ENCODE measurements at places on chromosomes 1 and 21.

DNA sequence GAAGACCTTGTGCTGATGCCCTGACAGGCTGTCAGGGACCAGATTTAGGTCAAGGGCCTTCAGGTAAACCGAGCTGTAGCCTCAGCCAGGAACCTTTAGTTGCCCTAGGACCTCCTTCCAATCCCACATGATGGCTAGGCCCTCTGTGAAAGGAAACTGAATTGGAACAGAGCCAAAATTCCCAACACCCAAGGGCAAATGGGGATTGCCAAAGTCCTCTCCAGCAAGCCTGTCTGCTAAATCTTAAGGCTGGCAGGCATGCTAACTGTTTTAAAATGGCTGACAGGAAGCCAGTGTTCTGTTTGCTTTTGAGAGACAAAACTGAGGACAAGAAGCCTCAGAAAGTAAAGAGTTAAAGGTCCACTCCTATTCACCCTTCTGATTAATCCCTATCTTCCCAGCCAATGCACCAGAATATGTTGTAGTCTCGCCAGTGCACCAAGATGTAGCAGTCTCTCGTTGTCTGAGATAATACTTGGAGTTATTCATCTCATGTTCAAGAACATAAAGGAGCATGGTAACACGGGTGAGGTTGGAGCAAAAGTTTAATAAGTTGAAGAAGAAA lies 35.1 kb downstream of the MSTO1 start:
- no peaks in the 10 kb centered on the region for H3K4me1 ChIP-seq
- peak overlapping the region; percentile 78 for H3K27ac ChIP-seq
- H3K27me3 ChIP-seq = no peaks in the 10 kb centered on the region
- no peaks in the 10 kb centered on the region for H3K36me3 ChIP-seq
- no peak overlapping the region for H3K4me3 ChIP-seq
- DNase-seq = no peak

DNA sequence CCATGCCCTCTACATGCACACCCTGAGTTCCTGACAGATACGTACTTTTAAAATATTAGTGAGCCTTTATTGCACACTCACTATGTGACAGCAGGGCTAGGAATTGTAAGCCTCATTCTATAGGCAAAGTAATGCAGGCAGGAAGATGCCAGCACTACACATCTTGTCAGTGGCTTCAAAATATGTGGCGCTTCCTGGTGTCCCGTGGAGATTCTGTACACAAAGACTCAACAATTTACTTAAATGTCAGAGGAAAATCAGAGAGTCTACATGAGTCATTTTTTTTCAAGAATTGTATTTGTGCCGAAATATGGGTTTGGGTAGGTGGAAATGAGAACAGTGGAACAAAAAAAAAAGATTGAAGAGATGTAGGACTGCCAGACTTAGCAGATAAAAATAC lies 27.6 kb downstream of the RNASEL start:
- H3K4me3 ChIP-seq = no peak overlapping the region
- no peak overlapping the region for H3K27ac ChIP-seq
- peaks cover 2% of the 10 kb centered on the region for H3K27me3 ChIP-seq
- no peak for DNase-seq
- H3K36me3 ChIP-seq = no peaks in the 10 kb centered on the region

DNA sequence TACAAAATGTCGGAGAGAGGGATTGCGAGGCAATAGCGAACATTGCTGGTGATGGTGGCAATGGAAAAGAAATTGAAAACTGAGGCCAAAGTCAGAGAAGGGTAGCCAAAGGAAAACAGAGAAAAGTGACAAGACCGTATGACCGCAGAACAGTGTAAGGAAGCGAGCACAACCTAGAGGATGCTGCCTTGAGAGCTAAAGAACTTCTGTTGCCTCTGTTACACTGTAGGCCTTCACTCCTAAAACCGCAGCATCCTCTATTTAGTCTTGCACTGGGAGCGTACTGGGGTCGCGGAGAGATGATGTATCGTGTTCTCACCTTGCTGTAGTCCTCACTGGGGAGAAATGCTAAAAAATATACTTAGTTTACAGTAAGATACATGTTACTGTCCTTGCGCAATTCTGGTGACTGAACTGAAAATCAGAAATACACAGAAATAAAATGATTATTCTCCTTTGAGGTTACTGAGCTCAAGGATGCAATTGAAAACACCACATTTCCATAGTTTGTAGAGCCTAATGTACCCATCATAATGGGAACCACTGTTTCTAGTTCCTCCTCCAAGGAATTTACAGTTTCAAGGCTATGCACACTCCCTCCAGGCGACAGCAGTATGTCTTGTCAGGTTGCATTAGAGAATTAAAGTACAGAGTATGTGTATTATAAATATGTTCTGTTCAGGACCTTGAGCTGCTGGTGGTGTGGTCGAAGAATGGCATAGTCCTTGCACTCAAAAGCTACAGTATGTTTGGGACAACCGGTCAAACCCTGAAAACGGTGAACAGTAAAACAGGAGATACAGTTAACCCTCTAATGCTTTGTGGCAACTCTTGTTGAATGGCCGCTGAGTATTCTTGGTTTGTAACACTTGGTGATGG lies 1.3 kb downstream of the NEK7 start:
- H3K4me1 ChIP-seq = peaks cover 2% of the 10 kb centered on the region
- H3K4me3 ChIP-seq = peak overlapping the region; percentile 89
- H3K36me3 ChIP-seq = no peaks in the 10 kb centered on the region
- peak overlapping the region; percentile 89 for H3K27ac ChIP-seq
- no peak for DNase-seq

- H3K27ac ChIP-seq = peak overlapping the region; percentile 1
- H3K4me3 ChIP-seq = no peak overlapping the region
- no peaks in the 10 kb centered on the region for H3K36me3 ChIP-seq
- H3K27me3 ChIP-seq = no peaks in the 10 kb centered on the region
- H3K4me1 ChIP-seq = no peaks in the 10 kb centered on the region
- DNase-seq = no peak
These were observed 141.5 kb upstream of the ERG start for GRCh38 chr21:38639571-38640354.

- DNase-seq = no peak
- H3K4me1 ChIP-seq = no peaks in the 10 kb centered on the region
- no peak overlapping the region for H3K4me3 ChIP-seq
- H3K27ac ChIP-seq = no peak overlapping the region
- H3K36me3 ChIP-seq = no peaks in the 10 kb centered on the region
- H3K27me3 ChIP-seq = no peaks in the 10 kb centered on the region
These were observed 720.7 kb upstream of the CXADR start for GRCh38 chr21:16792101-16792500.

DNA sequence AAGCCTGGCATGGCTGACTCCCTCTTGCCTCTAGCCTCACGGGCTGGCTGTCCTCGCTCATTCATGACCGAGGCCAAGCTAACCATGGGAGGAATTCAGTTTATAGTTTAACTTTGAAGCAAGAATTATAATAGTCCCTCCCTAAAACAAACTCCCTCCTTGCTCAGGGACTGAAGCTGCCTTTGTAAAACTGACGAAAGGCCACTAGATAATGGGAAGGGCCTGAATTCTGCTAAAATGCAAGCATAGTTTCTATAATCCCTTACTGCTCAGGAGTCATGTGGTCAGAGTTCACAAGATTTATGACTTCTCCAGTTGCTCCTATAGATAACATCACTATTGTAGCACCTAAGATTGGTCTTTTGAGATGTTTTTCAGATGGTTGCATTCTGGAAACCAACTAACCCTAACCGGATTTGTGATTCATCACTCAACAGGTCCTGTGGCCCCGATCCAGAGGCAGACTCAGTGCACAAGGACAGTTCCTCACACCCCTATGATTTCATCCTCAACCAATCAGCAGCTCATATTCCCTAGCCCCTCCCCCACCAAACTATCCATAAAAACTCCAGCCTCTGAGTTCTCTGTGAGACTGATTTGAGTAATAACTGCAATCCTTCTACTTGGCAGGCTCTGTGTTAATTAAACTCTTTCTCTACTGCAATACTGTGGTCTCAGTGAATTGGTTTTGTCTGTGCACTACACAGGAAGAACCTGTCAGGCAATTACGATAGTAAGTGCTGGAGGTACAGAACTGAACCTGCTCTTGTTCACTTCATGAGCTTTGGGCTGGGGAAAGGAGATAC lies 26.4 kb downstream of the HHIPL2 start:
- no peak for DNase-seq
- H3K4me1 ChIP-seq = no peaks in the 10 kb centered on the region
- no peak overlapping the region for H3K27ac ChIP-seq
- no peaks in the 10 kb centered on the region for H3K27me3 ChIP-seq
- no peaks in the 10 kb centered on the region for H3K36me3 ChIP-seq

- no peak overlapping the region for H3K27ac ChIP-seq
- DNase-seq = peak; percentile 65
- peak overlapping the region; percentile 58 for H3K4me3 ChIP-seq
These were observed 427 bp downstream of the AKR7A2 start for GRCh38 chr1:19311503-19311930.

GRCh38 chr1:82485591-82486369 lies 685.0 kb downstream of the ADGRL2 start:
- H3K4me1 ChIP-seq = no peaks in the 10 kb centered on the region
- no peak overlapping the region for H3K4me3 ChIP-seq
- no peak for DNase-seq
- no peaks in the 10 kb centered on the region for H3K27me3 ChIP-seq

DNA sequence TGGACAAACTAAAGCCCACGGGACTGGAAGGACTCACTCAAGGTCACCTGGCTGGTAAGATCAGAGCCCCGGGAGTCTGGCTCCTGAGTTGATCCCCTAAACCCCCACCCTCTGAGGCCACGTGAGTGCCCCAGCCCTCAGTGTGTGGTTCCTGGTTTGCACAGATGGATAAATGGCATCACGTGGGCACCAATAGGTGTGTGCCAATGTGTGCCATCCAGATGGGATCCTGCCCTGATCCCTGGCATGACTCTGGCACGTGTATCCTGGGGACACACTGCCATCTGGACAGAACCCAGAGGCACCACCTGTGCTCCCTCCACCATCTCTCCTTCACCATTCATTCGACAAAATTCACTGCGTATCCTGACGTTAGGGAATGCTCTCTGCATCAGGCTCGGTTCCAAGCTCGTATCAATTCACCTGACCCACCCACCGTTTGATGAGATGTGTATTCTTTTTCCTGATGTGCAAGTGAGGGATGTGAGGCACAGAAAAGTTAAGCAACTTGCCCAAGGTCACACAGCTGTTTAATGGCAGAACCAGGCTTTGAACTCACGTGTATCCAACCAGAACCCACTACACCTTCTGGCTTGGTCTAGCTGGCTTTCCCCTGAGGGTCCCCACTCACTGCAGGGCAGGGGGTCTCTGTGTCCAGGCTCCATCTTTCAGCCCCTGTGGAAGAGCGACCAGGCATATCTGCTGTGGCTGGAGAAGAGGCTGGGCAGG lies 49.8 kb upstream of the PAX7 start:
- no peak overlapping the region for H3K27ac ChIP-seq
- no peaks in the 10 kb centered on the region for H3K36me3 ChIP-seq
- no peak for DNase-seq
- no peaks in the 10 kb centered on the region for H3K27me3 ChIP-seq
- no peaks in the 10 kb centered on the region for H3K4me1 ChIP-seq

- no peaks in the 10 kb centered on the region for H3K36me3 ChIP-seq
- H3K4me1 ChIP-seq = no peaks in the 10 kb centered on the region
- DNase-seq = no peak
- H3K4me3 ChIP-seq = no peak overlapping the region
These were observed 363.5 kb downstream of the MRPL39 start for GRCh38 chr21:25243808-25244207.

DNA sequence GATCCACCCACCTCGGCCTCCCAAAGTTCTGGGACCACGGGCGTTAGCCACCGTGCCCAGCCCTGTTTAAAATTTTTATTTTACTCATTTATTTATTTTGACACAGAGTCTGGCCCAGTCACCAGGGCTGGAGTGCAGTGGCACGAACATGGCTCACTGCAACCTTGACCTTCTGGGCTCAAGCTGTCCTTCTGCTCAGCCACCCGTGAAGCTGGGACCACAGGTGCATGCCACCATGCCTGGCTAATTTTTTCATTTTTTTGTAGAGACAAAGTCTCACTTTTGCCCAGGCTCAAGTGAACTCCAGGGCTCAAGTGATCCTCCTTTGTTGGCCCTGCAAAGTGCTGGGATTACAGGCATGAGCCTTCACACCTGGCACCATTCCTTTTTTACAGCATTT lies 27.5 kb upstream of the DNAJC6 start:
- no peaks in the 10 kb centered on the region for H3K36me3 ChIP-seq
- H3K4me1 ChIP-seq = no peaks in the 10 kb centered on the region
- no peak for DNase-seq
- no peaks in the 10 kb centered on the region for H3K27me3 ChIP-seq

- no peak for DNase-seq
- no peak overlapping the region for H3K4me3 ChIP-seq
- H3K4me1 ChIP-seq = peaks cover 5% of the 10 kb centered on the region
- H3K27ac ChIP-seq = no peak overlapping the region
- H3K36me3 ChIP-seq = peaks cover 1% of the 10 kb centered on the region
These were observed 61.8 kb downstream of the HIVEP3 start for GRCh38 chr1:41856944-41857285.

GRCh38 chr21:38402795-38403194 lies 95.5 kb downstream of the ERG start:
- H3K4me3 ChIP-seq = no peak overlapping the region
- peaks cover 5% of the 10 kb centered on the region for H3K36me3 ChIP-seq
- no peak overlapping the region for H3K27ac ChIP-seq
- no peaks in the 10 kb centered on the region for H3K27me3 ChIP-seq
- no peak for DNase-seq
- H3K4me1 ChIP-seq = no peaks in the 10 kb centered on the region

GRCh38 chr21:34996304-34997101 lies 52.6 kb downstream of the RUNX1 start:
- DNase-seq = no peak
- H3K27ac ChIP-seq = no peak overlapping the region
- H3K4me3 ChIP-seq = no peak overlapping the region

- no peaks in the 10 kb centered on the region for H3K36me3 ChIP-seq
- no peaks in the 10 kb centered on the region for H3K27me3 ChIP-seq
- H3K4me3 ChIP-seq = no peak overlapping the region
- H3K4me1 ChIP-seq = no peaks in the 10 kb centered on the region
These were observed 253.2 kb downstream of the NPHP4 start for GRCh38 chr1:5738911-5739462.

GRCh38 chr1:200302921-200303290 lies 106.9 kb downstream of the ZNF281 start:
- no peak overlapping the region for H3K27ac ChIP-seq
- DNase-seq = no peak
- H3K4me1 ChIP-seq = no peaks in the 10 kb centered on the region

GRCh38 chr1:67347688-67348472 lies 40.2 kb downstream of the IL12RB2 start:
- no peak overlapping the region for H3K4me3 ChIP-seq
- H3K27ac ChIP-seq = no peak overlapping the region
- H3K27me3 ChIP-seq = peaks cover 1% of the 10 kb centered on the region
- H3K36me3 ChIP-seq = no peaks in the 10 kb centered on the region

- no peak for DNase-seq
- no peaks in the 10 kb centered on the region for H3K27me3 ChIP-seq
- H3K4me1 ChIP-seq = no peaks in the 10 kb centered on the region
- no peak overlapping the region for H3K27ac ChIP-seq
These were observed 104.6 kb downstream of the KCND3 start for GRCh38 chr1:111884772-111885443.

- no peaks in the 10 kb centered on the region for H3K4me1 ChIP-seq
- no peaks in the 10 kb centered on the region for H3K36me3 ChIP-seq
- H3K4me3 ChIP-seq = no peak overlapping the region
- no peak overlapping the region for H3K27ac ChIP-seq
These were observed 341.2 kb downstream of the HHAT start for GRCh38 chr1:210669951-210670350.

- DNase-seq = no peak
- no peak overlapping the region for H3K4me3 ChIP-seq
- H3K27ac ChIP-seq = no peak overlapping the region
- H3K36me3 ChIP-seq = no peaks in the 10 kb centered on the region
These were observed 108.8 kb downstream of the TNFSF18 start for GRCh38 chr1:172941945-172942344.

Measured in aorta (tissue), 5 donors.